Cortex of kidney (tissue), 1 donor: ENCODE measurements at places on chromosomes 12 and 14.

DNA sequence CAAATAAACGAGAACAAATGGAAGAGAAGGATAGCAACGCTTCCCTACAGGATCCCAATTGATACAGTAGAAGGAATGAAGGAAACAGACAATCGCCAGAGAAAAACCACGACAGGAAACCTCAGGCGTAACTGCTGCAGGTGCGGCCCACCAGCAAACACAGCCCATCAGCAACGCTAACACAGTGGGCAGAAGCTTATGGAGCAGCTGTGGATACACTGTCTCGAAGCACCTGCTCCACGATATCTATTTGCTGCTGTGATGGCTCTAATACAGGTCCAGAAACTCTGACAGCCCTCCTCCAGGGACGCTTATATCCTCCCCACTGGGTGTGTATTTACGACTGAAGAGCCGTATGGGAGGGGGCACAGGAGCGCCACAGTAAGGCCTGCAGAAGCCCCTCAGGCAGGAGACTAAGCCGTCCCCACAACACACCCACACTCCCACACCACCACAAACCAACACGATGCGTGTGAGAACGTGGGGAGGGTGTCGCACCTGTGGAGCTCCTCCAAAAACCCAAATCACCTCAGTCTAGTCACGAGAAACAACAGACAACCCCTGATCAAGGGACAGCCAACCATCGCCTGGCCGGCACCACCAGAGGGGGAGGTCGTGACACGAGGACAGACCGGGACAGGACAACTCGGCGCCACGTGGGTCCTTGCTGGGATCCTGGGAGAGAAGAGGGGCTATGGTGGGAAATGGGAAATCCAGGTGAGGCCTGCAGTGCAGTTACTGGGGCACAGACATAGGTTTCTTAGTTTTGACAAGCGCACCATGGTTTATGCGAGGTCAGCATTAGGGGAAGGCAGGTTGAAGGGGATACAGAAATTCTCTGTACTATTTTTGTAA, 24.0 kb downstream of the POLE start:
- no peak for DNase-seq

DNA sequence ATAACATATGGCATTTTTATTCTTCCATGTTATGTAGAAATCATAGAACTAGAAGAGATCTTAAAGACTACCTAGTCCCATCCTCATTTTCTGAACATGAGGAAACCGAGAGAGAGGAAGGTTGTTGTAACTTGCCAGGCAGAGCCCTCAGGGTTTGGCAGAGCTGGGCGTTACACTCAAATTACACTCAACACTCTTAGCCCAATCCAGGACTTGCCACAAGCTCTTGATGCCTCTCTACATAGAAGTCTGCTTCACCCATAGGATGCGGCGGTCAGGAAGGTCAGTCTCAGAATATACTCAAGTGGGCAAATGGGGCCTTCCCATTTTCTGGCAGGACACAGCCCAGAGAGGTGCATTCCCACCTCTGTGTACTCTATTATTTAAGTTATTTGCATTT, 208.1 kb downstream of the ZFP36L1 start:
- no peak for DNase-seq

DNA sequence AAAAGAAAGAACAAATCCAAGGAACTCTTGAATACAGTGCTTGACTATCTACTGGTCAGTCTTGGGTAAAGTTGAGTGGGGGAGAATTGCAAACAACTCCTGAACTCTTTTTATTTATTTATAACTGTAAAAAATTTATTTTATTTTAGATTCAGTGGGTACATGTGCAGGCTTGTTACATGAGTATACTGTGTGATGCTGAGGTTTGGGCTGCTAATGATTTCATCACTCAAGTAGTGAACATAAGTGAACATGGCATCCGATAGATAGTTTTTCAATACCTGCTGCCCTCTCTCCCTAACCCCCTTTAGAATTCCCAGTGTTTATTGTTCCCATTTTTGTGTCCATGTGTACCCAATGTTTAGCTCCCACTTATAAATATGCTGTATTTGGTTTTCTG, 3.2 kb upstream of the GSG1 start:
- no peak for DNase-seq

GRCh38 chr12:103886195-103886797, 43.9 kb upstream of the HSP90B1 start:
- DNase-seq, result no peak

- no peak for DNase-seq
Observed at GRCh38 chr12:106108185-106108835, 30.4 kb downstream of the NUAK1 start.

GRCh38 chr12:22641353-22642053, 16.5 kb downstream of the ETNK1 start:
- DNase-seq, result no peak

GRCh38 chr12:8504351-8504750, 9.0 kb upstream of the CLEC4D start:
- no peak for DNase-seq

DNA sequence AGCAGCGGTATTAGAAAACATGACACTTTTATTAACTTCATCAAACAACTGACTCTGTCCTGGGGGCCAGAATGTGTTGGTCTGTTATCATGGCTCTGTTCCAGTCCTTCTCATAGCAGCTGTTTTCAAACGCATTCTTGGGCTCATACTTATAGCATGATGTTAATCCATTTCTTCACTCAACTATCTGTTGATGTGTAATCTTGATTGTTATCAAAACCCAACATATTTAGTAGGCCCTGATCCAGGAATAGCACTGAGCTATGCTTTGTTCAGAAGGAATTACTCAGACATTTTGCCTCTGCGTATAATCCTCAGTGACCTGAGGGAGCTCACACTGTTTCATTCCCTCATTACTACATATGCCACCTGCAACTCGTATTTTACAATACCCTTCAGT, 315.9 kb downstream of the BMP4 start:
- DNase-seq, result no peak

- DNase-seq, result no peak
Observed at GRCh38 chr12:128531170-128531569, 264.2 kb downstream of the TMEM132C start.

DNA sequence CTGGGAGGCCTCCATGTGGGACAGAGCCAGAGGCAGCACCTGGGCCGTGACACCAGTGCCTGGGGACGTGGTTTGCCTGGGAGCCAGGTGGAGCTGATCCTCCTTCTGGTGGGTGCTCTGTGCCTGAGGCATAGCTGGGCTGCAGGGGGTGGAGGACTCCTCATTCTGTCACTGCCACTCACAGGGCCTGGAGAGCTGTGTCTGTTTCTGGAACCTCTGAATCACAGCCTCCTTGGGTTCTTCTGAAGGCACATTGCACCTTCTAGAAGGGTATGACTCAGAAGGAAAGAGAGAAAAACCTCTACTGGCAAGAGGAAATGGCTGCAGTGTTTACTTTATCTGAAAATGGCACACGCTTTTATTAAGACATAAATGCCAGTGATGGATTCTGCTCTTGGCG, 659.8 kb downstream of the VRK1 start:
- DNase-seq, result no peak
